ENCODE measurements at places on chromosomes 16 and 17. TPM values are rescaled to one million over a fixed set of nuclear protein-coding genes. Genes with fewer than 3 reads are reported as not detected.

The METRN gene
- polyA plus RNA-seq: 29.2 TPM

The CDT1 gene
- 8.5 TPM for polyA plus RNA-seq

The SLC16A11 gene
- 0.50 TPM for polyA plus RNA-seq

The CPHXL2 gene
- 0.15 TPM for polyA plus RNA-seq

The KRT12 gene
- 0.31 TPM for polyA plus RNA-seq

The PYY gene
- polyA plus RNA-seq: not detected

The TBC1D3E gene
- polyA plus RNA-seq: not detected

The NEUROD2 gene
- polyA plus RNA-seq: 0.05 TPM

The ZNF385C gene
- 8.0 TPM for polyA plus RNA-seq

The NDE1 gene
- 23.0 TPM for polyA plus RNA-seq

The TEN1 gene
- polyA plus RNA-seq: 9.6 TPM

The MMP28 gene
- polyA plus RNA-seq: 4.5 TPM

The SNX11 gene
- polyA plus RNA-seq: 11.8 TPM

The SPSB3 gene
- polyA plus RNA-seq: 30.5 TPM

The DNAAF1 gene
- 0.41 TPM for polyA plus RNA-seq

The TNS4 gene
- 0.14 TPM for polyA plus RNA-seq

The OR3A3 gene
- polyA plus RNA-seq: not detected

The DLG4 gene
- polyA plus RNA-seq: 18.6 TPM

The DLX3 gene
- polyA plus RNA-seq: 0.31 TPM

The CCL7 gene
- not detected for polyA plus RNA-seq

The CLDN6 gene
- polyA plus RNA-seq: 0.32 TPM

The TBX4 gene
- 12.9 TPM for polyA plus RNA-seq

The TMEM238L gene
- polyA plus RNA-seq: 0.13 TPM

The PIK3R5 gene
- 2.2 TPM for polyA plus RNA-seq

The PYCARD gene
- 9.1 TPM for polyA plus RNA-seq

The BAIAP3 gene
- polyA plus RNA-seq: 0.72 TPM

The RGS9 gene
- polyA plus RNA-seq: 2.8 TPM

The MRPS34 gene
- 45.8 TPM for polyA plus RNA-seq

The SALL1 gene
- polyA plus RNA-seq: 0.06 TPM

The PLCG2 gene
- polyA plus RNA-seq: 8.8 TPM

The MYH13 gene
- 0.52 TPM for polyA plus RNA-seq

The NQO1 gene
- 6.5 TPM for polyA plus RNA-seq

The KCNG4 gene
- polyA plus RNA-seq: 0.06 TPM

The PABPN1L gene
- polyA plus RNA-seq: not detected

The LHX1 gene
- not detected for polyA plus RNA-seq

The RNF112 gene
- 1.9 TPM for polyA plus RNA-seq
